ENCODE measurements at places on chromosomes 3 and 15.

GRCh38 chr3:128287216-128287615 lies 133.9 kb downstream of the EEFSEC start:
- no peak for DNase-seq

- no peak for DNase-seq
Measured at GRCh38 chr15:61106044-61106834, 122.9 kb downstream of the RORA start.

DNA sequence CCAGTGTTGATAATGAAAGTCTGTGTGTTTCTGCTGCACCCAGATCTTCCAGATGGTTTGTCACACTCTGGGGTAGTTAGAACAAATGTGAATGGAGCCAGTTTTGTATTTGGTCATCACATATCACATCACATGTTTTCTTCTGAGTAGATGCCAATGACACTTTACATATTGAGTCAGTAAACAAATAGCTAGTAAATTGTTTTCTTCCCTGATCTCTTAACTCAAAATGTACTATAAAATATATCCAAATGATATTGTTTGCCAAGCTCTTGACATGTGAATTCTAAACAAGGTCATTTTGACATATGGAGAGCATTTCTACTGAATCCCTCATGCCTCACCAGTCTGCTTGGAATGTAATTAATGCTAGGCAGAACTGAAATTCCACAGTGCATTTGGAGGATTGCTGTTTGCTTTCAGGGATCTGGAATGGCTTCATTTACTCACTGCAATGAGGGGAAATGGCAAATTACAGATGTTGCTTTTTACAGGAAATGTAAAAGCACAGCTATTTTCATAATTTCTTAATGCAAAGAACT lies 45.0 kb downstream of the PDHB start:
- DNase-seq = no peak

DNA sequence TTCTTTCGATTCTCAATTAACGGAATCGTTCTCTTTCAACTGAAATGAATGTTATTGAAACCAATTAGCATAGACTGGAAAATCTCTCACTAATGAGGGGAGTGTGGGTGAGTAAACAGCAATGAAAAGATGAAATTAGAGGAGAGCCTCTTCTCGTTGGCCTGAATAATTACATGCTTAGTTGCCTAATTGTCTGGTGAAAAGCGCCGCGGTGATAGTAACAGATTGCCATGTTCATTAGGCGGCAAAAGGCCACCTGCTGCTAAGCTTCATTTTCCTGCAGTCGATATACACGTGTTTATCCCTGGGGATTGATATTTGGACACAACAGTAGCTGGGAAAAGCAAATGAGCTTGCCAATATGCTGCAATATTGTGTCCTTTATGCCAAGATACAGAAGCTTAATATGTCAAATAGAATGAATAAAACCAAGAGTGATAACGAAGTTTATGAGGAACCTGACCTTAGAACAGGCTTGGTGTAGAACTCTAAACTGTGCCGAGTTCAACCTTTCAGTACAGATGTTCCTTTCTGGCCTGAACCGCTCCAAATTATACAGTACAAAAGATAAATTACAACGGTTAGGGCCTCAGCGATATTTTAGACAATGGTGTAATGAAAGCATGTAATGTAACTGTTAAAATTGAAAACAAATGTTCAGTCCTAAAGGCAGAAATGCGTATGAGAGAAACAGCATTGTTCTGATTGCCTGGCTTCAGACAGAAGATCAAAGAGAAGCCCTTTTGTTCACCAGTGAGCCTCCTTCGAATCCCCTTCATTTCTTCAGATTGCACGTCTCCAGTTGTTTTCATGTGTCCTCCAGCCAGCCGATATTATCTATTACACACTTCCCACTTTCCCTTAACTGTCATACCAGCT lies 185.2 kb downstream of the SHOX2 start:
- DNase-seq = no peak

DNA sequence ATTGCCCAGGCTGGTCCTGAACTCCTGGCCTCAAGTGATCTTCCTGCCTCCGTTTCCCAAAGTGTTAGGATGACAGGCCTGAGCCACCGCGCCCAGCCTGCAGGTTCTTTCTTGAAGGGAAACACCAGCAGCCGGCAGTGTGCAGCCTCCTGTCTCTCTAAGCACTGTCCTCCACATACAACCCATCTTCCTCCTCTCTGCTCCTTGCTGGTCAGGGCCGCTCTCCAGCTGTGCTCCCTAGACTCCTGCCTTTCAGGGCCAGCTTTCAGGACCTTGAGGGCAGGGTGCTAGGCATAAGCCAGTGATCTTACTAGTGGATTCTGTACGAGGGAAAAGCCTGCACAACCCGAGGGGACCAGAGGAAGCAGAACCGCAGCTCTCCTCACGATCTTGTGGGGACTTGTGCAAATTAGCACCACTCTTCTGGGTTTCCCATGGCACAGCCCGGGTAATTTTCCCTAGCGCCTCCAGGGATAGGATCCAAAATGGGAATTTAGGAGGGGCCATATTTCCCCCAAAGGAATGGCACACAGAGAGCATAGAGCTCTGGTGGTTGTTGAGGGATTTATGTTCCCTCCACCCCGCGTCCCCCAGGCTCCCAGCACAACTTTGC lies 18.2 kb upstream of the CORO2B start:
- DNase-seq = peak; percentile 60

DNA sequence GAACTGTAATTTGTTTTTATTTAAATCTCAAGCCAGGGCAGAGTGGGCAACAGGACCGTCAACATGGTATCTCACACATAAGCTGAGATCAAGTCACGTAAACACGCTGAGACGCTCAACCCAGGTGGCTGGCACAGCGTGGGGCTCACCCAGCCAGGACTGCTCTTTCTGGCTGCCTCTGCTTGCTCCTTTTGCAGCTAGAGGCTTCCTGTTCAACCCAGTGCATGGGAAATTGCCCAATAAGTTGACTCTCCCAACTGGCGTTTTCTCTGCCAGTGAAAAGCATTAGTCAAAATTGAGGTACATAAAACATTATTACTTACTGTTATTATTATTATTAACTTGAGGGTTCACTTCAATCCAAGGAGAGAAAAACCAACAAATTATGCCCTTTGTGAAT lies 398.1 kb downstream of the NR2F2 start:
- no peak for DNase-seq

DNA sequence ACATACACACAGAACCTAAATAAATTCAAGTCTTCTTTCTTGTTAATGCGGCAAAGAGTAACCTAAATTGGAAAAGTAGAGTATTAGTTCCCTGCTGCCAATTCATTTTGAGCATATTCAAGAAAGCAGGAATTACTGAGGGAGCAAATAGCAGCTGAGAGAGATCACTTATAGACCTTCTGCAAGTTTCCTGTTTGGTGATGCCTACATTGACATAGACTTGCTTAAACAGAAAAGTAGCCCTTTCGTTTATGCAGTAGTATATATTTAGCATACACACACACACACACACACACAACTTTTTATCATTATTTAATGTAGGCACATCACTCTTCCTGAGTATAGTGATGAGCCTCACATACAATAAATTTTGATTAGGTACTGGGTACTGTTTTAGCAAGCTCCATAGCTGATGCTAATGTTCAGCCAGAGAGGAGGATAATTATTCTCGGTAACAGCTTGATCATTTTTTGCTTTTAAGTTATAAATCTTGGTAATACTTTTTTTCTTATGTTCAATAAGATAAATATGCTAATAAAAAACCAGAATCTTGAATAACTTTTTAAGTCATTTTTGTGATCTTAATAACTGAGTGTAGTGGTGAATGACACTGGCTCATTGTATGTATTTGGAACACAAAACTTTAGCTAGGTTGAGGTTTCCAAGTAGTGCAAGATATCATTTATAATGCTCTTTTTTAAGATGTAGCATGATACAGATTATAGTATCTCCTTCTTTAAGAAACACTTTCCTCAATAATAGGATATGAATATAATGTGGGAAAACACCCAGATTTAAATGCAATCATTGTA lies 174.7 kb downstream of the MBNL1 start:
- peak; percentile 33 for DNase-seq

- no peak for DNase-seq
Measured at GRCh38 chr15:70379938-70380883, 282.5 kb upstream of the TLE3 start.

DNA sequence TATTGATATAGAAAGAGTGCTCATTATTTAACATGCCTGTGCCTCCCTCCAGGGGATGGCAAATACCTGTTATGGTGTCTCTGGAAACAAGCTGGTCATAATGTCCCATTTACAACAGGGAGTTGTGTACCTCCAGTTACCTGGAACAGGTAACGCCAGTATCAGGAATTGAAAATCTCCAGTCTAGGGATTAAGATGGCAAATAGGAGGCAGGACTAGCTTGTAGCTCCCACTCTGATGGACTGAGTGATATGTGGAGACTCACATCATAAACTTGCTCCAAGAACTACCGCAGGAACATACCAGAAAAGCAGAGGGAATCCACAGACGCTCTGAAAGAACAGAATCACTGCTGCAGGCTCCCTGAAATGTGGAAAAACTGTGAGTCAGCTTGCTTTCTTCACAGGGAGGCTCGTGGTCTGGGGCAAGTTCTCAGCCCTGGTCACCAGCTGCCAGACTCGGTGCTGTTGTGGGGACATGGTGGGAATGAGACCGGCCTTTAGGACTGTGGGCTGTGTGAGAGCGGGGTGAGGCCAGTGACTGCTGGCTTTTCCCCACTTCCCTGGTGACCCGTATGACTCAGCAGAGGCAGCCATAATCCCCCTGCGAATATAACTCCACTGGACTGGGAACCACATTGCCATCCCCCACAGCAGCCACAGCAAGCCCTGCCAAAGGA lies 97.4 kb downstream of the KCNAB1 start:
- DNase-seq = no peak

DNA sequence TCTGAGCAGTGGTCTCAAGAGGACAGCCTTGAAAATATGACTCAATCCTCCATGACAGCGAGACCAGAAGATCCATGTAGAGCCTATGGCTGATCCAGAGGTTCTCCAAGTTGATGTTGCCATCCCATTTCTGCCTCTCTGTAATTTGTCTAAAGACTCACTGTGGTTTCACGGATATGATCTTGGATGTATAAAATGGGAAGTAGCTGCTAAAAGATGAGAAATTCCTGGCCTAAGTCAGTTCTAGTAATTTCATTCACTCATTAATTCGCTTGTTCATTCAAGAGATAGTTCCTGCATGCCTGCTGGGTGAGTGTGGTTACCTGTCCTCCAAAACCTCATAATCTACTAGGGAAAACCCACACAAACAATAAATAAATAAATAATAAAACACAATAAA lies 145.9 kb downstream of the TNIK start:
- no peak for DNase-seq

DNA sequence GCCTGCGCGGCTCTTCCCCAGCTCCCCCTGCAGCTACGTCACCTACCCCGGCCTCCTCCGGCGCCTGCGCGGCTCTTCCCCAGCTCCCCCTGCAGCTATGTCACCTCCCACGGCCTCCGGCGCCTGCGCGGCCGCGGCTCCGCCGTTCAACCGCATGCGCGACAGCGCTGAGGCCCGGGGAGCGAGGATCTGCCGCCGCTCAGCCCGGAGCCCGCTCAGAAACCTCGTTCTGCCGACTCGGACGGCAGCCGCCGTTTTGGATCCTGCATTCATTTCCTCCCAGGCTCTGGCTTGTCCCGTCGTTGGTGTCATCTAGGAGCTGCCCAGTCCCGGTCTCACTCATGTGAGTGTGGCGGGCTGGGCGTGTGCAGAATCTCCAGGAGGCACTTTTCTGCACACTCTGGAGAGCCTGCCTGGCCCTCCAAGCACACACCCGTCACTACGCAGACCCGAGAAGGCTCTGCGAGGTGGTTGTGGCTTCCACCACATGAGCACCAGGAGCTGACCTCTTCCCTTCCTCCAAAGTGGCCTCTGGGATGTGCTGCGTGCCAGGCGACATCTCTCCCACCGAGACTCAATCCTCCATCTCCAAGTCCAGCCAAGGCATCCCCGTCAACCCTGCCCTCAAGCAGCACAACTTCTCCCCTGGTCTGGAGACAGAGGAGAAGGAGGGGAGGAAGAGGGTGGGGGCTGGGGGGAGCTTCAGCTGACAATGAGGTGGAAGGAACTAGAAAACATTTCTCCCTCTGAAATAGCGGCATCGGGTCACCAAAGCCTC lies 165.3 kb downstream of the CHSY1 start:
- no peak for DNase-seq

GRCh38 chr3:119315600-119316312 lies 21.6 kb downstream of the ARHGAP31 start:
- no peak for DNase-seq

DNA sequence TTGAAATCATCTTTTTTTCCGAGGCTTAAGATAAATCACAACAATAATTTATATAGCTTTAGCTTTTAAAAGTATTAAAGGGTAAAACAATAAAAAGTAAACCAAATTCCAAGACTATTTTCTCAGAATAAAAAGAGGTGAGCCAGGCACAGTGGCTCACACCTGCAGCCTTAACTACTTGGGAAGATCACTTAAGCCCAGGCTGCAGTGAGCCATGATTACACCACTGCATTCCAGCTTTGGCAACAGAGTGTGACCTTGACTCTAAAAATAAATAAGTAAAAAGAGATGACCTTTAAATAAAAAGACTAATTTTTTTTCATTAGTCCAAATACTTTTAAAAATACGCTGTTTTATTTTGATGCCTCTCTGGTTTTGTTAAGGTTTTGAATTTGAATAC lies 54.4 kb downstream of the C3orf80 start:
- no peak for DNase-seq

DNA sequence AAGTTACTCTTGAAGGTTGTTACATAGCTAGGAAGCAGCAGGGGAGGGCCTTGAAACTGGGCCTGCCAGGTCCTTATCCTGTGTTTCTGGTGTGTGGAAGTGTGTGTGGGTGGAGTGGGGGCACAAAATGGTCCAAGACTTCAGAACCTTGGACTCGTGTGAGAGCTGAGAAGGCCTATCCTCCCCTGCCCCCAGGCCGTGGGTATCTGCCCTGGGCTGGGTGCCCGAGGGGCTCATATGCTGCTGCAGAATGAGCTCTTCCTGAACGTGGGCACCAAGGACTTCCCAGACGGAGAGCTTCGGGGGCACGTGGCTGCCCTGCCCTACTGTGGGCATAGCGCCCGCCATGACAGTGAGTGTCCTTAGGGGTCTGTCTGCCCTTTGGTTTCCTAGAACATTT lies 4.5 kb downstream of the CHRD start:
- DNase-seq = no peak

GRCh38 chr3:196377321-196377720 lies 39.1 kb upstream of the TM4SF19 start:
- DNase-seq = no peak

- no peak for DNase-seq
Measured at GRCh38 chr3:112360561-112360960, 27.6 kb downstream of the CD200 start.

Measured in OCI-LY7 (cell line).